ENCODE measurements at places on chromosomes 4 and X.

GRCh38 chr4:114282937-114283336, 303.5 kb upstream of the ARSJ start:
- no peak for DNase-seq

DNA sequence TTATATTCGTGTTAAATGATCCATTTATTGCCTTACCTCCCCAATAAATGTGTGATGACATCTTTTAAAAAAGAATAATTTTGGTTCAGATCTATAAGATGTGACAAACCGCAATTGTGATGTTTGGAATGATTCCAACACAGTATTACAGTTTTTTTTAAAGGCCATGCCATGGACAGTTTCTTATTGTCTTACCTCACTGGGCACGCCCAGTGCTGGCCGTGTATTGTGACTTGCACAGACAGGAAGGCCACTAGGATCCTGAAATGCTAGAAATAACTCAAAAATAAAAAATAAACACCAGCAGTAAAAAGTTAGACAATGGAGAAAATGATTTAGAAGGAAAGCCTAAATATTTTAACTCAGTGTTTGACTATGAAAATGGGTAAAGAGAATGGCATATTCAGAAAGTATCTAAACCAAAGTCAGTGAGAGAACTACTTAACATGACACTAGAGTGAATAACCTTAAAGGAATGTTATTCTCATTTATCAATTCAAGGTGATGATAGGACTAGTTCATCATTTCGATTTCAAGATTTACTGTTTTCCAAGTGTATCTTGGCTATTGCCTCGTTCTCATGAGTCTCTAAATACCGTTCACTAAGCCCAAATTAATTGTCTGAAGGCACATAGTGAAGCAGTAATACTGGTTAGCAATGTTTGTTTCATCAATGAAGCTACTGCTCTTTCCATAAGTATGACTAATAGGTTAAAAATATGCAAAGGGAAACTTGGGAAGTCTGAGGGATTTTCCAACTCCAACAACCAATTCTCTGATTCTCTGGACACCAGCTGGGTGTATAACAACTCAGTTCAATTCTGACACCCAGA, 46.1 kb upstream of the VEGFC start:
- peak; percentile 78 for DNase-seq

- no peak for DNase-seq
Observed at GRCh38 chr4:123749383-123749782, 352.8 kb downstream of the SPRY1 start.

- no peak for DNase-seq
Observed at GRCh38 chr4:179750374-179750773, 2308.1 kb upstream of the AGA start.

- DNase-seq, result peak; percentile 58
Observed at GRCh38 chrX:114675365-114675764, 91.5 kb downstream of the HTR2C start.

DNA sequence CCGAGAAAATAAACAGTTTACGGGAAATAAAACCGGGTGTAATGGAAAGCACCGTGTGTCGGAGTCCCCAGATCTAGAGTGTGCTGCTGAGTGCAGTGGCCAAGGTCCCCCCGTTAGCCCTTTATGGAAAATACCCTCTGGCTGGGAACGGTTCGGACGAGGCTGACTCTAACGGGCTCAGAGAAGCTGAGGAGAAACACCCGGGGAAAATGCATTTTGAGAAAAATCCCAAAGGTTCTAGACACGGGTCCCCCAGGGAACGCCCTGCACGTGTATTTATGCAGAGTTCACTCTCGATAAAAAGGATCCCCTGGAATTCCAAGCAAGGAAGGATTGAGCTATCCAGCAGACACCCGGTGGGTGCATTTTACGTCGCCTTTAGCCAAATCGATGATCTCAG, 177.2 kb downstream of the CRLF2 start:
- DNase-seq, result no peak

GRCh38 chr4:102638621-102639020, 122.1 kb downstream of the MANBA start:
- DNase-seq, result no peak

GRCh38 chr4:4687935-4688727, 146.3 kb upstream of the STX18 start:
- no peak for DNase-seq

GRCh38 chrX:1076871-1077651, 135.4 kb downstream of the CRLF2 start:
- no peak for DNase-seq

DNA sequence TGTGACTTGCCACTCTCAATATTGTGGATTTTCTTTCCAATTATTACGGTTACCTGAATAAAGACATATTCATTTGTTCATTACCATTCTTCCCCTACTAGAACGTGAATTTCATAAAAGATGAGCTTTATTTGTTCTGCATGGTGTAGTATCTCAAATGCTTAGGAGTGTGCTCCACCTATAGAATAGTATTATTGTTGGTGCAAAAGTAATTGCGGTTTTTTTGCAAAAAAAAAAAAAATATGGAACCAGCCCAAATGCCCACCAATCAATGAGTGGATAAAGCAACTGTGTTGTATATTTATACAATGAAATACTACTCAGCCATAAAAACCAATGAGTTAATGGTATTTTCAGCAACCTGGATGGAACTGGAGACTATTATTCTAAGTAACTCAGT, 525.5 kb upstream of the PRKX start:
- no peak for DNase-seq

DNA sequence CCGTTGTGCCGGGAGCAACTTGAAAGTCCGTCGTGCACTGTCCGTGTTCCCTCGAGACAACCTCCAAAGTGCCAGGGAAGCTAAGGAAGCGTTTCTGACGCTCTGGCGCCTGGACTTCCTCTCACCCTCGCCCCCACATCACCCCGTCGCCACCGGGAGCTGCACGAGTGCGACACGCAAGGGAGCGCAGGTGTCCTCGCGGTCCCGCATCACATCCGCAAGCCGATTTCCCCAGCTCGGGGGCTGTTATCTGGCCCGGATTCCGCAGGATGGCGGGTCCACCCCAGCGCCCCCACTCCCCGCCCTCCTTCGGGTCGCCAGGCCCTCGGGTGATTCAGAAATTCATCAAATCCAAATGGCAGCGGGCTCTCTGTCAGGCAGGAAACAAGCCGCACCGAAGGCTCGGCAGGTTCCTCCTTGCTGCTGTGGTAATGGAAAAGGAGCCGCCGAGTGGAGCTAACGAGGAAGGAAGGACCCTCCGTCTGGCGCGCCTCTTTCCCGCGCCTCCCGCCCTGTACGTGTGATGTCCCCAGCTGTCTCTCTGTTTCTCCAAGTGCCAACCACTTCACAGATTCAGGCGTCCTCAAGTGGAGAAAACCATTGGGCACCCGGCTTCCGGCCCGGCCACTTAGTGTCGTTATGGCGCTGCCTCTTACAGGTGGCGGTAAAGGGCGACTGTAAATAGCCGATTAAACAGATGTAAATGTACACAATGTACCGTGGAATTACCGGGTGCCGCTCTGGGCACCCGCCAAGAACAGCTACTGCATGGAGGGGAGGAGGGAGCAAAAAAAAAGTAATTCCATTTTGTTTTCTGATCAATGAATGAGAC, 921 bp upstream of the SETD7 start:
- DNase-seq, result peak; percentile 20

DNA sequence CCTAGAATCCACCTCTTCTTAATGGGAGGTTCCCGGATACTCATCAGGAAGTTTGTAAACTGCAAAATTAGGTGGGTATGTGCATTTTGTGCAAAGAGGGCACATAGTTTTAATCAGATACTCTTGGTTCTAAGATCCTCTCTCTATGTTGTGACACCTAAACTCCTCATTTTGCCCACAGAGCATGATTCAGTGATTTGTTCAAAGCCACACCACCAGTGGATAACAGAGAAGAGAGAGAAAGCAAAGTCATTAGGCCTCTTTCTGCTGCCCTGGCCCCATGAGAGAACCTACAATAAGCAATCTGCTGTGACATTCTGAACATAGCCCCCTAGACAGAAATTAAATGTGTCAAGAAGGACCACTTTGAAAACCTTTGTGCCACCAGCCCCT, 72.3 kb upstream of the STIM2 start:
- DNase-seq, result no peak

GRCh38 chr4:183165376-183165775, 66.3 kb downstream of the WWC2 start:
- DNase-seq, result peak; percentile 20

GRCh38 chr4:140575489-140575888, 6.7 kb upstream of the UCP1 start:
- no peak for DNase-seq

- DNase-seq, result peak; percentile 16
Observed at GRCh38 chr4:40038977-40039376, 17.7 kb upstream of the N4BP2 start.

DNA sequence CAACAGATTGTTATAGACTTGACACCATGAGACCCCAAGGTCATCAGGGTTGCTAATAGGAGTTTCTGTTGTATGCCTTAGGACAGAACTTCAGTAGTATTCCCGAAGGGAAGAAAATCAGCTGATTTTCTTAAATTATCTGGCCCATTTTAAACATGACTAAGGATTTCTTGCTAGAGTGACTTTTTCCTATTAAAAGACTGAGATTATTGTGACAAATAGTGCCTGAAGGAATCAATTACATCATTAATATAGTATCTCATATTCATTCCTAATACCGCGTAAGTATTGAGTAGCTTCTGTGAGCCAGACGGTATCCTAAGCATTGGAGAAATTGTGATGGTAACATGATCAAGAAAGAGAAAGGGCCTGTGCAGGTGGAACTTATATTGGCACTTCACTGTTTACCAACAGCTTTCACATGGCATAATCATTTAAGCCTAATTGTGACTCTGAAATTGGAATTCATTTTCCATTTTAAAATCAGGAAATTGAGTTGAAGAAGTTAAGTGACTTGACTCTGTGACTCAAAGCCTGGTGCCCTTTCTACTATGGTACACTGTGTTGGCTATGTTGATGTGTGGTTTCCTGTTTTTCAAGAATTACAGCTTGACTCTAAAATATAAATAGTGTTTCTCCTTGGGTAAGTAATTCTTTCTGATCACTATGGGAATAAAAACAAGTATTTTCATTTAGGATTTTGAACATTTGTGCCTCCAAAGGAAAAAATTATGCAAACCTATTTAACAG, 4.1 kb downstream of the AFF1 start:
- no peak for DNase-seq

DNA sequence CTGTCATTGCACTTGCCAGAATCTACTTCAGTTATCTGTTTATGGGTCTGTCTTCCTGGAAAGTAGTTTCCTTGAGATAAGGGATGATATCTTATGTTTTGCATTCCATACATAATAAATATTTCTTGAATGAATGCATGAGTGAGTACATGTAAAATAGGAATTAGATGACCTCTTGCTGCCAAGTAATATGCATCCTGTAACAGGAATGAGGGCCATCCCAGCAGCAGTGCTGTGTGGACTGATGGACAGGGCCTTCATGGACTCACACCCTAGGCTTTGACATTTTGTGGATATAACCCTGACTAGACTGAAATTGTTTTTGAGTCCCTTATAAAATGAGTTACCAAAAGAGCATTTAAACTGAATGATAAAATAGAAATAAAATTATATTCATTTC, 77.2 kb upstream of the NEIL3 start:
- DNase-seq, result no peak

DNA sequence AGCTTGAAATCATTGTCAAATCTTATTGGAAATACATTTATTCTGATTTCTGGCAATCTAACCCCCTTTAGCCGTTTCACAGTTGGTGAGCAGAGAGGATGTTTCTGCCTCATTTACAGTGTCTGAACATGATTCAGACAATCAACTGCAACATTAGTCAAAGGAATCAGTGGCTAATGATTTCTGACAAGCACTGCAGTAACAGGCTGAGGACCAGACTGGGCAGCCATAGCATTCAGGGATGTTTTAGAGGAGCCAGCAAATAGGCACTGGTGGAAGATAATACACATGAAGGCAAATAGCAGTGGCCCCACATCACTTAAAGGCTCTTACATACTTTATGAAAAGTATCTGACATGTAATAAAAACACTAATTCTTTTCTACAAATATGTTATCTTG, 102.8 kb downstream of the TTC29 start:
- DNase-seq, result no peak

- no peak for DNase-seq
Observed at GRCh38 chr4:140239311-140239710, 85.3 kb upstream of the MAML3 start.

GRCh38 chr4:24042094-24042493, 152.2 kb upstream of the PPARGC1A start:
- peak; percentile 86 for DNase-seq

GRCh38 chr4:156295676-156296195, 342.1 kb upstream of the CTSO start:
- DNase-seq, result no peak

- DNase-seq, result no peak
Observed at GRCh38 chr4:126958482-126958881, 674.3 kb upstream of the INTU start.

GRCh38 chr4:117996891-117997290, 37.4 kb upstream of the NDST3 start:
- DNase-seq, result no peak

DNA sequence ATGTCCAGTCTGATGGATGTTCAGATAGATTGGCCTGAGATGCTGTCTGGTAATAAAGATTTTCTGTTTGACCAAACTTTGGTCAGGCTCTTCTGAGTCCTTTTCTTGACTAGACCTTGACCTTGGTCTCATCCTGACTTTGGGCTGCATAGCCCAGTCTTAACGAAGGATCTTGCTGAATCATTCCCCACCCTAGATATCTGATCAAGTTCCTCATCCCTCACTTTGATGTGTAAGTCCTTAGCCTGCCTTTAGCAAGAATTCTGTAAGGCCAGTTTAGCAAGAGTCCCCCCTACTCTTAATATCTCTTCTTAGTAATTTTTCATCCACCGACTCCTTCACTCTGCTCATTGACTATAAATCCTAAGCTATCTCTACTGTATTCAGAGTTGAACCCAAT, 244.4 kb upstream of the JADE1 start:
- DNase-seq, result no peak

DNA sequence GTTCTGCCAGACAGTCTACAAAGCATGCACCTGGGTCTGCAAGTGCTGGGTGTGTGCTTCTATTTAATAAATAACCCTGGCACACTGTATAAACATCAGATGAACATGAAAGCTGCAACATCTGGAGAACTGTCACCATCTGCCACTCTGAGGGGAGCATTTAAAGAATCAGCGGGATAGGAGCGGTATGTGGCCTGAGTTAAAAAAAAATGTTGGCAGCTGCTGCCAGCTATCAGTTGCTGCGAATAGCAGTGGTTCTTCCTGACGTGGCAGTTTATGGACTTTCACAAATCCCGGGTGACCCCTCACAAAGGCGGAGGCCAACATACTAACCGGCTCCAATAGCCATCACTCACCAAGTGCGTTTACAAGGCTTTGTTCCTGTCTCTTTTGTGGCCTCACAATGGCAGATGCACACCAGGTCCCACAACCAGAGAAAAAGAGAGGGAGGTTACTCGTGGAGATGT, 95.1 kb downstream of the RASL11B start:
- DNase-seq, result peak; percentile 52

DNA sequence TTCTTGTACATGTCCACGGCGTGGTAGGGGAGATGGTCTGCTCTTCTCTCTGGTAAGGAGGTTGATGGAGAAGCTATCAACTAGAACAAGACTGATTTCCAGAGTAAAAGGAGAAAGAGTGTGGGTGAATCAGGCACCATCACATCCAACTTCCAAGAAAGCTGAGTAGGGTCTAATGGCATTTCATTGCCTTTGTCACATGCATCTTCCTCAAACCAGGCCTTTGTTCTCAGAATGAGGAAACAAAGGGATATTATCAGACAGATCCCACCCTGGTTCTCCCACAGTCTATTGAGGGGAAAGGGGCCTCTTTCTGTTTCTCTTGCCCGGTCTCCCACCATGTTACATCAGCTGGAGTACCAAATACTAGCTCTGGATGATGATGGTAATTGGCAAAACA, 160.2 kb upstream of the RBPJ start:
- no peak for DNase-seq

- DNase-seq, result no peak
Observed at GRCh38 chrX:104745152-104745551, 179.2 kb downstream of the IL1RAPL2 start.
